ENCODE measurements at places on chromosomes 7 and 10. TPM values are rescaled to one million over a fixed set of nuclear protein-coding genes. Genes with fewer than 3 reads are reported as not detected.

The ZYX gene
- 50.3 TPM for polyA plus RNA-seq

- no peak for DNase-seq
These were observed 297.3 kb upstream of the COBL start for GRCh38 chr7:51613911-51614357.

- DNase-seq = no peak
These were observed 9.3 kb downstream of the ADAP1 start for GRCh38 chr7:945147-945555.

GRCh38 chr10:24722131-24722675 is 1.5 kb downstream of the ARHGAP21 start:
- no peak for DNase-seq
